Foreskin keratinocyte (primary cell): ENCODE measurements at places on chromosomes 2 and 18. TPM values are rescaled to one million over a fixed set of nuclear protein-coding genes. Genes with fewer than 3 reads are reported as not detected.

- DNase-seq, result no peak
These were observed 441.5 kb upstream of the POU3F3 start for GRCh38 chr2:104412384-104412783.

DNA sequence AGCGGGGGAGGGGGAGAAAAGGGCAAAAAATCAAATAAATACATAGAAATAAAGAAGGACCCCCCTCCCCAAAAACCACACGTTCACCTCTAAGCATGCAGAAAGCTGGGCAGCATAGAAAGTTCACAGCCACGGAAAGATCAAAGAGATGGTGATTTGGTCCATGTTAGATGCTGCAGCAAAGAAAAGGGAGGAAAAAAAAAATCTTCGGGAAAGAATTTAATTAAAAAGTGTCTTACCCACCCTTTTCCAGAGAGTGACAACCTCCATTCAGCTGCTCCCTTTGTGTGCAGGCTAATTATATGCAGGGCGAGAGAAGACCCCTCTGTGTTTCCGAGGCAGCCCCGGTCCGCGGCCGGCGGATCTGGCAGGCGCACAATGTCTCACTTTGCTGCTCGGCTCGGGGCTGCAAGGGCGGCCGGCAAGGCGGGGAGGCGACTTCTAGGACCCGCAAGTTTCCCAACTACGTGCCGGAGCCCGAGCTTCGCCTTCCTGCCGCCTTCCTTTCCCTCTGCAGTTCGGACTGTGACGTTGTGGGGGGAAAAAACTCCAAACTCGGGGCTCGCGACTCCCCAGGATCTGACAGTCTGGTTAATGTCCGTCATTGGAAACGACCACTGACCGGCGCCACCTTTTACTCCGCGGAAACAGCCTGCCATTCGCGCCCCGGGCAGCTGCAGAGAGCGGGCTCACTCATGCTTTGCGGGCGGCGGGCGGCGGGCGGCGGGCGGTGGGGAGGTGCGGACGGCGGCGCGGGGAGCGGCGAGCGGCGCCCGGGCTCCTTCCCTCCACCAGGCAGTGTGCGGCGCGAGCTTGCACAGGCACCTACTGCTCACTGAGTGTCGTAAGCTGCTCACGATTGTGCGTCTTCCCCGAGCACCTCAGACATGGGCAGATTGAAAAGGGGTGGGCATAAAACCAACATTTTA, at the start of gene LRRTM1:
Gene LRRTM1 (minus strand): TSS at position 844 of the 929 bp plus-strand sequence. CDS start 933 bp downstream, outside the sequence.
- DNase-seq, result no peak

GRCh38 chr2:228699888-228700287, 518.4 kb upstream of the SPHKAP start:
- no peak for DNase-seq

The TLX2 gene
- 0.10 TPM in 1 of 2 replicates, not detected in the other for total RNA-seq

DNA sequence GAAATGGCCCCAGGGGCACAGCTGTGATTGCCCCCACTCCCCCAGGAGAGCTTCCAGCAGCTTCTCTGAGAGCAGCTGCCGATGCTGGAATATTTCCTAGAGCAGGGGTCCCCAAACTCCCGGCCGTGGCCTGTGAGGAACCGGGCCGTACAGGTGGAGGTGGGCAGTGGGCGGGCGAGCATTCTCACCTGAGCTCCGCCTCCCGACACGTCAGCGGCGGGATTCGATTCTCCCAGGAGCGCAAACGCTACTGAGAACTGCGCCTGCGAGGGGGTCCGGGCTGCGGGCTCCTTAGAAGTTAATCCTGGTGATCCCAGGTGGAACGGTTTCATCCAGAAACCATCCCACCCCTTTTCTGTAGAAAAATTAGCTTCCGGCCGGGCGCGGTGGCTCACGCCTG, 69.1 kb upstream of the PXDN start:
- no peak for DNase-seq

GRCh38 chr18:47409519-47409918, 158.1 kb upstream of the SKOR2 start:
- no peak for DNase-seq

DNA sequence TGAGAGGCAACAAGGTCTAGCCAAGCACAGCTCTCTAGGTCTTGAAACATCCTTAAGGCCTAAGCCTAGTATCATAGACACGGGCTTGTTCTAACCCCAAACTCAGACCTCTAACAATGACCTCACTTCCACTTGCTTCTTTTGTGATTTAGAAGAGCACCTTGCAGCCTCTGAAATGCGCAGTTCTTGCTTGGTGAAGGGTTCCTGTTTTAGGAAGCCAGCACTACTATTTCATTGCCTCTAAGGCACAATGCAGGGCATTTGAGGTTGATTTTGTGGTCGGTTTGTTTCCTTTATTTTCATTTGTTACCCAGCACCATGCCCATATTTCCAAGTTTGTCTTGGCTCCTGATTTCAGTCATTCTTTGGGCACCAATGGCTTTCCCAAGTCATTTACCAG, 117.0 kb upstream of the CYP1B1 start:
- DNase-seq, result no peak

- no peak for DNase-seq
These were observed 78.3 kb upstream of the ODC1 start for GRCh38 chr2:10526281-10527000.

GRCh38 chr2:75562513-75562864, 1.8 kb upstream of the EVA1A start:
- DNase-seq, result no peak

The IL36A gene
- total RNA-seq, result not detected in 2 replicates

The DQX1 gene
- total RNA-seq, result 2.5 and 4.2 TPM in 2 replicates

The POTEI gene
- total RNA-seq, result not detected in 2 replicates

The SNORC gene
- 0.18 and 0.65 TPM in 2 replicates for total RNA-seq

The ZSWIM2 gene
- not detected in 2 replicates for total RNA-seq

- DNase-seq, result no peak
These were observed 64.7 kb upstream of the DSEL start for GRCh38 chr18:67581178-67581577.

DNA sequence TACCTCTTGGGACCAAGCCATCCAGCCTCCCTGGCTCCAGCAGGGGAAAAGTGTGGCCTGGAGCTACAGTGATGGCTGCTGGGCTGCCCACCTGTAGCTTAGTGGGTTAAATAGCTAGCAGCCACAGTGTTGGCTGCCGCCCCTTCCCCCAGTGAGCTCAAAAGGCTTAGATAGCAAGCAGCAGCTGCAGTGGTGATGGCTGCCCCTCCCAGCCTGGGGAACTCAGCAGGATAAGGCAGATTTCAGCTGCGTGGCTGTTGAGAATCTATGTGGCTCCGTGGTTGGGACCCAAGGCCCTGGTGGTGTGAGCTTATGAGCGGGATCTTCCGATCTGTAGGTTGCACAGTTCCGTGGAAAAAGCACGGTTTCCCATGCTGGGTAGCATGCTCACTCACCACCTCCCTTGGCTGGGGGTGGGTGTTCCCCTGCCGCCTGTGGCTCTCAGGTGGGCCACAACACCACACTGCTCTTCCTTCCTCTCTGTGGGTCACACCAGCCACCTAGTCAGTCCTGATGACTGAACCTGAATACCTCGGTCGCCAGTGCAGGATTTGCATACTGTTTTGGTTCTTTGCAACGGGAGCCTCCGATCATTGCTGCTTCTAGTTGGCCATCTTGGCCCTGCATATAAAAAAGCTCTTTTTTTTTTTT, 946.5 kb upstream of the FAM98A start:
- DNase-seq, result no peak

DNA sequence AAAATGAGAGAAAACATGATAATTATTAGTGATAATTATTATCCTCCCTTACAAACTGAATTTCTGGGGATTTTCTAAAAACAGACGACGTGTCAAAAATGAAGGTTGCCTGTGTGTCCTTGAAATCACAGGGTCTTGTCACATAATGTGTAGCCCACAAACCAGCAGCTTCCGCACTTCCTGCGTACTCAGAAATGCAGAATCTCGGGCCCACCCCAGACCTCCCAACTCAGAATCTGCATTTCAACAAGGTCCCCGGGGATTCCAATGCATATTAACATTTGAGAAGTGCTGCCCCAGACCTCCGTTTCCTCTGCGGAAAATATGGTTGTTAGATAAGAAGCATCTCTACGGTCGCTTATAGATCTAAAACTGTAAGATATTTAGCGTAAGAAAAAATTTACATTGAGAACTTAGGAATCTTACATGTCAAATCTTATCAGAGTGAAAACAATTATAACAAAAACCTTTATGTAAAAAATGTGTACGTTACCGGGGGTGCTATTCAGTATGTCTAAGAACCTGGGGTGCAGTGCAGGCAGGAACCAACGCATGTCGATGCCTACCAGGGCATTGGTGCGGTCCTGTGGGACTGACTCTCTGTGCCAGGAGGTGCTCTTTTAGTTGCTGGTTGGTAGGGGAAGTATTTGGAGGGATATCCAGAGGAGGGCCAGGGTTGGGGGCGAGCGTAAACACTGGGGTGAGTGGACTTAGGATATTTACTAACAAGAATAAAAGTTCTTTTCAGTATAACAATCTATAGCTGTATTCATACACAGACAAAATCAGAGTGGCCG, 15.2 kb downstream of the CDKL4 start:
- no peak for DNase-seq

The ST8SIA3 gene
- total RNA-seq, result not detected in 2 replicates

The NCKAP5 gene
- total RNA-seq, result 1.3 and 3.0 TPM in 2 replicates

The ATRAID gene
- 119 TPM in 2 replicates for total RNA-seq

The PLB1 gene
- 3.7 and 3.8 TPM in 2 replicates for total RNA-seq

DNA sequence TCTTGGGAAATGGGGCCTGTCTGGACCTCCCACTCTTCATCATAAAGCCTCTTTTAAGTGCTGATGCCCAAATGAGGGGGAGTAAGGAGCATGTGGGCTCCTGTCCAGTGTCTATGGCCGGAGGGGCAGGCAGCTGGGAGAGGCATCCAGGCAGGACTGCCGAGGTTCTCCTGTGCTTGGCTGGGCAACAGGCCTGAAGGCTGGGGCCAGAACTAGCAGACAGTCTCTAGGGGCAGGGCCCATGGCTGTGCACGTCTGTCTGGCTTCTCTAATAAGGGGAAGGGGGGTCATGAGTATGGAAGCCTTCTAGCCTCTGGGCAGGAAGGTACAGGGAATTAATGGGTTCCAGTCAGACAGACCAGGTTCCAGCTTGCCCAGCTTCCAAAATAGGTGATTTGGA, 128.6 kb downstream of the SMAD2 start:
- DNase-seq, result no peak

DNA sequence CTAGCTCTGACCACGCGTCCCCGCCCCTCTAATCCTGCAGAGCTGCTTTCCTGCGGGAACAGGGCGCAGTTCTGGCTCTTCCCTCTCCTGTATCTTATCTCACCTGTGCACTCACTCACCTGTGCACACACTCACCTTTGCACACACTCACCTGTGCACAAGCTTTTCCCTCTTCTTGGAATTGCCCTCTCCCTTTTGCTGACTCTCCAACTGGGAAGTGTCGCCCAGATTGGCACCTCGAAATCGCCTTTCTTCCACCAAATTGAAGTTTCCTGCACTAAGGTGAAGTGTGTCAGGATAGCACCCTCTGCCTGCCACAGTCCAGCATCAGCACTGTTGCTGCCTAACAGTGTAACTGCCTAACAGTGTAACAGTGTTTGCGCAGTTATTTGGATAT, 566 bp upstream of the CMPK2 start:
- DNase-seq, result peak; percentile 70

GRCh38 chr2:239046822-239047221, 198.9 kb downstream of the TWIST2 start:
- DNase-seq, result no peak

DNA sequence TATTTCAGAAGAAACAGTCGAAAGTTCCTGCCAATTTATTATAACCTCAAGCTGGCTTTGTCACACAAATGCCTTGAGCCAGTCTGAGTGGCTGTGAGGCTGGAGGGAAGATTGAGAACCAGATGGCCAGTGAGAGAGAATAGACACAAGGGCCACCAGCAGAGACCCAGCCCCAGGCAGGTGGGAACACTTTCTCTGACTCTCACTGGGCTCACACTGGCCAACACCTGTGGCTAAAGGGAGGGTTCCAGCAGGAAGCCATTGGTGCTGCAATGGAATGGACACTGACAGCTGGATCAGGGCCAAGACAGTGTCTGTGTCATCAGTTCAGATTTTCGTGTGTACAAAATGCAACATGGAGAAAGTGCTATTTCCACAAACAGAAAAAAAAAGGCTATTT, 29.9 kb downstream of the LOXHD1 start:
- DNase-seq, result no peak

DNA sequence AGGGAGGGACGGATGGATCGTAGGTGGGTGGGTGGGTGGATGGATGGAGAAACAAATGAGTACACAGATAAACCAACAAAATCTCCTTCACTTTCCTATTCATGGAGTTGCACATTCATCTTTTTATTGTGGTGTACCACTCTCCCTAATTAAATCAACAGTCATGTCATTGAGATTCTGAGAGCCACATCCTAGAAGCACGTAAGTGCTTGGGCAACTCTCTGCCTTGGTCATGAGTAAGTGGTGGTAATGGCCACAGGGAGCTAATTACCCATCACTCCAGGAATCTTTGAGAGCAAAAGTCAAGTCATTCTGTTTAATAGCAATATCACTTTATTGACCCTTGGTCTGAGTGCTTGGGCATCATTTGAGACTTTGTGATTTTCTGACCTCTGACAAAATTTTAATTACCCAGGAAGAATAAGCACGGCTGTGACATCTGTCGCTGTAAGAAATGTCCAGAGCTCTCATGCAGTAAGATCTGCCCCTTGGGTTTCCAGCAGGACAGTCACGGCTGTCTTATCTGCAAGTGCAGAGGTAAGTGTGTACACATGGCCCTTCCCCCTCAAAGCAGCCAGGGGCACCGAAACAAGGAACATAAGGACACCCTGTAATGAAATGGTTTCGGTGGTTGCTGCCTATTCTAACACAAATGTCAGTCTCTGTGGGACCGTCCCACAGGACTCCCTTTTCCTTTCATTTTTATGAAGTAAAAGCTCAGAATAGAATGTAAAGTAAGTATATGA, 85.9 kb downstream of the FEZ2 start:
- DNase-seq, result no peak

The CMPK2 gene
- 10.5 and 18.3 TPM in 2 replicates for total RNA-seq

GRCh38 chr2:8642366-8643068, 39.3 kb upstream of the ID2 start:
- no peak for DNase-seq

DNA sequence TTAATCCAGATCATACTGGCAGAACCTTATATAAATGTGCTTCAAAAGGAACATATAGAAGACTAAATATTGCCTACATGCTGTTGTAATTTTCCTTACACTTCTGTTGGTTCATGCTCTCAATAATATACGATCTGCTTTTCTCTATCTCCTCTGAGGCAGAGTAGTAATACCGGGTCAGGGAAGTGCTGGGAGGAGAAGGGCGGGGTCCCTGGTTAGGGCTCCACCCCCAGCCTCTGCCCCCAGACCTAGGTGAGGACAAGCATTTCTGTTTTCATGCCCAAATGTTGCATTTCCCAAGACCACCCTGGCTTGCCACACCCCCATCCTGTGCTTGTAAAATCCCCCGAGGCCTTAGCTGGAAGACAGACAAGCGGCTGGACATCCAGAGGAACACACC, 55.3 kb downstream of the PLA2R1 start:
- no peak for DNase-seq

DNA sequence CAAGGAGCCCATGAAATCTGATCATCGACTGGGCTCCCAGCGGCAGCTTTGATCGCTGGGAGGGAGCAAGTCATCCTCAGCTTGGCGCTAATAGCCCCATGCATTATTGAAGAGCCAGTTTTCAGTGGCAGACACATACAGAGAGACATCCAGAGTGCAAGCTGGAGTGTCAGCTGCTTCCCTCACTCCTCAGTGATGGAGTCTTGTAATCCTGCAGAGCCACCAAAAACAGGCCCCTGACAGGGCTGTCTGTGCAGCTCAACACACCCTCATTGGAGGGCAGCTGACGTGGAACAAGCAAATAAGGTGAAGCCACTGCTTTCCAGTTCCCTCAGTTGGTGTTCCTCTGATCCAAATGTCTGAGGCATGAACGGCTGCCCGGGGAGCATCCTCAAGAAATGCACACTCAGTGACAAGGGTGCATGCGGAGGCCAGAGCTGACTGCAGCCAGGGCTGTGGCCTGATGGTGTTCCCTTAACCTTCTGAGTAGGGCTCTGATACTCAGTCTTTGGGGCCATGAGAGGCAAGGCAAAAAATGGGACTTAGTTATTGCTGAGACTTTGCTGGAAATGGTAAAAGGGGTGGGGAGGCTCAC, 97.4 kb downstream of the RHOB start:
- no peak for DNase-seq
